CD4-positive, CD25-positive, alpha-beta regulatory T cell (primary cell): ENCODE measurements at places on chromosomes 12 and 14. TPM values are rescaled to one million over a fixed set of nuclear protein-coding genes. Genes with fewer than 3 reads are reported as not detected.

GRCh38 chr12:106288101-106288493 is 14.4 kb upstream of the TCP11L2 start:
- H3K27me3 ChIP-seq, result no peaks in the 10 kb centered on the region
- H3K4me1 ChIP-seq, result no peaks in the 10 kb centered on the region
- H3K27ac ChIP-seq, result no peak overlapping the region
- no peaks in the 10 kb centered on the region for H3K36me3 ChIP-seq

DNA sequence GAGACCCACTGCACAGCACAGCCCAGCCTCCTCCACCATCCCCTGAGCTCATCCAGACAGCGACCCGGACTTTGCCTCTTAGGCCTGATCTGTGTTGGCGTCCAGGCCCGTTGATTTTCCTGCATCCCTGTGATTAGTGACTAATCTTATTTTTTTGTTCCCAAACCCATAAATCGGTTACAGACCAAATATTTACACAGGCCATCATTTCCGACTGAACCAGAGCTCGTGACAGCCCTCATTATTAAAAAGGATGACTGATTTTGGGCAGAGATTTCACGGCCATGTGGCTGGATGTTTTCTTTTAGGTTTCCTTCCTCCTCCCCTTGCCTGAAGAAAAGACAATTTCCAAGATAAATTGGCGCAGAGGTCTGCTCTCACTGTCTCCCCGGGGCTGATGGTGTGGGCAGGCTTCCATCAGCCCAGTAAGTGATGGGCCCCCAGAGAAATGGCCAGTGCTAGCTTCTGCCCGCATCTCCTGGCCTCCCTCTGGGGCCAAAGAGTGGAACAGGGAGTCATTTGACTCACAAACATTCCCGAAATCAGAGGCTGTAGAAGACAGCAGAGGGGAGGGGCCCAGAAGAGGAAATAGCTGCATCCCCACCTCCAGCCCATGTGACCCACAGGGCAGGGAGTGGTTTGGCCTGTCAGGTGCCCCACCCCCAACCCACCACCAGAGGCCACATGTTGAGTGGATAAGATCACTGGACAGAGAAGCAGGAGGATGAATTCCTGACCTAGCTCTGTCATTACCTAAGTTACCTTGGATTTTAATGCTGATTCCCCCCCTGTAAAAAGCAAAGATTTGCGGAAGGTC is 283.5 kb downstream of the KSR2 start:
- no peak overlapping the region for H3K27ac ChIP-seq
- H3K27me3 ChIP-seq, result no peaks in the 10 kb centered on the region
- H3K36me3 ChIP-seq, result no peaks in the 10 kb centered on the region
- no peak overlapping the region for H3K4me3 ChIP-seq
- no peaks in the 10 kb centered on the region for H3K4me1 ChIP-seq

DNA sequence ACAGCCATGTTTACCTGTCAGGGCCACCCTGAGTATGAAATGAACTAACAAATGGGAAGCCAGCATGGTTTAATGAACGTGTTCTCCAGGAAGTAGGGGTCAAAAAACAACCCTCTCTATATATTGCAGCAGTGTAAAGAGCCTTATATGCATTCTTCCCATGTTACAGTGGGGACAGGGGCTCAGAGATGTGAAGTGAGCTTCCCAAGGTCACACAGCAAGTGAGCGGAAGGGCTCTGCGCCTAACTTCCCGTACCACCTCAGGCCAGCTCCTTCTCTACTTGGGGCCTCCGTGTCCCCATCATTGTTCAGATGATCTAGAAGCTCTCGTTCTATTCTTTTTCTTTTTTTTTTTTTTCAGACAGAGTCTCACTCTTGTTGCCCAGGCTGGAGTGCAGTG is 105.1 kb upstream of the MAP1LC3B2 start:
- H3K4me1 ChIP-seq, result no peaks in the 10 kb centered on the region
- no peaks in the 10 kb centered on the region for H3K27me3 ChIP-seq
- H3K27ac ChIP-seq, result no peak overlapping the region
- H3K36me3 ChIP-seq, result no peaks in the 10 kb centered on the region
- no peak for DNase-seq

GRCh38 chr12:42915426-42915825 is 325.9 kb upstream of the PRICKLE1 start:
- no peak for DNase-seq
- no peaks in the 10 kb centered on the region for H3K4me1 ChIP-seq
- H3K4me3 ChIP-seq, result no peak overlapping the region
- H3K36me3 ChIP-seq, result no peaks in the 10 kb centered on the region

The KIF5A gene
- not detected for polyA plus RNA-seq

GRCh38 chr12:31234053-31234840 is 91.7 kb downstream of the SINHCAF start:
- H3K27me3 ChIP-seq, result no peaks in the 10 kb centered on the region
- H3K27ac ChIP-seq, result no peak overlapping the region
- H3K4me1 ChIP-seq, result no peaks in the 10 kb centered on the region

GRCh38 chr12:98485792-98486340 is 29.5 kb upstream of the TMPO start:
- no peaks in the 10 kb centered on the region for H3K36me3 ChIP-seq
- H3K27me3 ChIP-seq, result no peaks in the 10 kb centered on the region
- DNase-seq, result no peak
- no peak overlapping the region for H3K27ac ChIP-seq
- H3K4me3 ChIP-seq, result no peak overlapping the region
- peaks cover 3% of the 10 kb centered on the region for H3K4me1 ChIP-seq
